ENCODE measurements at places on chromosomes 2 and 18.

DNA sequence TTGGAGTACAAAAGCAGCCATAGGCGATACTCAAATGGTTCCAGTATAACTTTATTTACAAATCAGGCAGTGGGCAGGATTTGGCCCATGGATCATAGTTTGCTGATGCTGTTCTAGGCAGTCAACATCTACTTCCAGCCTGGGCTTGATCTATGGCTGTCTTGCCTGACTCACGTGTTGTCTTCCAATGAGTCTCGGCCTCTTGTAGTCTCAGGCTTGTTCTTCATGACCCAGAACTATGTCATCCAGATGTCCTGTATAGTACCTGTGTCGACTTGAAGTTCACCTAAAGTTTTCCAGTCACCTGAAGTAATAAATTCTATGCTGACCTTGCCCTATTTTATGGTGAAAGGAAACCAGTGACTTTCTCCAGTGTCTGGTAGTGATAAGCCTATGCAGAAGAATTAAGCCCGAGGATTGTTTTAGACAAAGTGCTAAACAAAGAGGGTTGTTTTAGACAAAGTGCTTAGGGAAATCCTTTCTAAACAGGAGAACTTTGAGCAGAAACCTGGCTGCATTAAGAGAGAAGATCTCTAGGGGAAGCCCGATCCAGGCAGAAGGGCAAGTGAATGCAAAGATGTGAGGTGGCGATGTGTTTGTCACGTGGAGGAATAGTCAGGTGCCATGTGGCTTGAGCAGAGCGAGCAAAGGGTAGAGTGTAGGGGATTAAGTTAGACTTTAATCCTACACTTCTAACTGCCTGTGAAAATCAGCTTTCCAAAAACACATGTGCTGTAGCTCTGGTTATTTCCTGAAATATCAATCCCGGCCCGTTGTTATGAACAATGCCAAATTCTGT is 8.5 kb upstream of the THNSL2 start:
- no peak for DNase-seq

DNA sequence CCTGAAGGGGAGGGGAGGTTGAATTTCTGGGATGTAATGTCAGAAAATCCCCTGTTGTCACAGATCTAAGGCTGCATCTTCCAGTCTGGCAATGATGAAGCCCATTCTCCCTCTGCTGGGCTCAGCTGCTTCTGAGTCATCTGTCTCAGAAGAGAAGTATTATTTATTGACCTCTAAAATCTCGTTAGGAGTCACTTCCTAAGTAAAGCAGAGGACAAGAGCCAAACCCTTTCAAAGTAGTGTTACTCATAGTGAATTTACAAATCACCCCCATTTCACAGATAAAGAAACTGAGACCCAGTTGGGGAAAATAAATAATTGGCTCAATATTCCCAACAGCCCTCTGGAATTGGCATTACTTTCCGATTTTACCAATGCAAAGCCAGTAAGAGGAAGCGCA is 167.3 kb upstream of the SKOR2 start:
- DNase-seq: peak; percentile 59

DNA sequence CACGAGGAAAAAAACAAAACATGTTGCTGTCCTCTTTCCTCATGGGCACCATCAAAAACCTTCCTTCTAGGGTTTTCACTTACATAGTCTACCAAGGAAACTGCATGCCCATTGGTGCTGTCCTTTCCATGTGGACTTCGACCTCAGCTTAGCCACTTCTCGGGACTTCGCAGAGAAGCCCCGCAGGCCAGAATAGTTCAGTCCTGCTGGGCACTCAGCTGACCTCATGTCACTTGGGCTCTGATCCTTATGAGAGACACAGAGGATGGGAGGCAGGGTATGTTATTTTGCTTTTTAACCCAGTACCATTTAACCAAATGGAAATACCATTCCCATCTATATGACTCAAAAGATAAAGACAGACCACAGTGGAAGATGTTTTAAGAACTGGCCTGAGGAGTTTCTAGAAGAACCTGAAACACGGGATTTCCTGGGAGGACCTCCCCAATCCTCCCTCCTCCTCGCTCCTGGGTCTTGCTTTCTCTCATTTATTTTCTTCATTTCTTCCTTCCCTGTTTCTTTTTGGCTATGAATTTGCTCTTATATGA is 28.4 kb downstream of the AAK1 start:
- DNase-seq: peak; percentile 60

DNA sequence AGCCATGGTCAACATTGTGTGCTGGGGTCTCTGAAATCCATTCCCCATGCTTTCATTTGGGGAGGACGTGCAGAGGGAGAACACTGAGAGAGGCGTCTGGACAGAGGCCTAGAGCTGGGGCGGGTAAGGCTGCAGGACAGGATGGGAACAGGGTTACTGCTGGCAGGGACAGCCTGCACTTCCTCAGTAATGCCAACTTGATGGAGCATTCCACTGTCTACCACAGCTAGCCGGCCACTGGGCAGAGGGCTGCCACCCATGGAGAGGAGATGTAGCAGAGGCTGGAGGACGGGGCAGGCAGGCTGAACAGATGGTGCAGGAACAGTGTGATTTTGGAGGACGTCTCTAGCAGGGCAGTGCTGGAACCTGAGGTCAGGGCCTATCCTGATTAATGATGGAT is 29.3 kb downstream of the MRPL33 start:
- DNase-seq: no peak

DNA sequence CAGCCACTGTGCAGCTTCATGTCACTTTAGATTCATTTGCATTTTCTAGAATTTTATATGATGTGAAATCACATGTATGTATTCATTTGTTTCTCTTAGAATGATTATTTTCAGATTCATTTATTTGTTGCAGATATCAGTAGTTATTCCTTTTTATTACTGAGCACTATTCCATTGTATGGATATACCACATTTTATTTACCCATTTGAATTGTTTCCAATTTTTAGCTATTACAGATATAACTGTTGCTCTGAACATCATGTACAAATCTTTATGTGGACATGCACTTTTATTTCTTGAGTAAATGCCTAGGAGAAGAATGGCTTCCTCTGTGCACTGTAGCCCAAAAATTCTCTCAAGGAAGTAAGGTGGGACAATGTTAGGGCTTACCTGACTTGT is 767.8 kb upstream of the FANCL start:
- DNase-seq: no peak

GRCh38 chr18:35267161-35267651 is 22.8 kb downstream of the ZSCAN30 start:
- DNase-seq: peak; percentile 65

DNA sequence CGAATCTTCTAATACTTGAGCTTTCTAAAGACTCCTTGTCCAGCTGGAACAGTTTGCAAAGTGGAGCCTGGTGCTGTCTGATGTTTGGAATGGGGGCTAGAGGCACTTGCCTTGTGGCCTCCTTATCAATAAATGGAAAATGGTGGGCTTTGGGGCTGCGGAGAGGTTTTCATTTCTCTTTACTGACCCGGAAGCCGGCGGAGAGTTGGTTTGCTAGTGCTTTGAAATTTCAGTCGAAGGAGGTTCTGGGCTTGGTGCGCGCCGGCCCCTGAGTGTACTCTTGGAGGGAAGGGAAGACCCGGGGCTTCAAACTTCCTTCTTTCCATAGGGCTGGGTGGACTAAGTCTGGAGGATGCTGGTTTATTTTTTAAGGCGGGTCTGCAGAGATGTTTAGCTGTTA is 714 bp downstream of the RPIA start:
- peak; percentile 12 for DNase-seq
